Fibroblast of skin of right quadriceps (primary cell): ENCODE measurements at places on chromosomes 1 and 21.
A peak's percentile ranks its signal among the peaks of the same experiment; 100 is the strongest.

DNA sequence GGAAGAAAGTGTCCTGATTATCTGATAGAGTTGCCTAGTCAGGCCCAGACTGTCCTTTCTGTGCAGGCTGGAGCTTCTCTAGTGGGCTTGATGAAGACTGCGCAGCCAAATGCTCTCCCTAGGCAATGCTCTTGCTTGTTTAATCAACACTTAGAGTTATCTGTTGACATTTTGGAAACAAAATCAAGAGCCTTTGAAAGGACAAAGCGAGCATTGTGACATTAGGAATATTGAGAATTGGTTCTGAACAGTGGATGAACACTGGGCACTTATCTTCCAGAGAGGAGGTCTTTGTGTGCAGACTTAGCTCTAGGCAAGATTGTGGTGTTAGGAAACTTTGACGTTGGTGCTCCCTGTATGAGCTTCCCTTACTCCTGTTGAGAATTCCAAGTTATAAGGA lies 94.5 kb downstream of the DNTTIP2 start:
- DNase-seq = no peak

DNA sequence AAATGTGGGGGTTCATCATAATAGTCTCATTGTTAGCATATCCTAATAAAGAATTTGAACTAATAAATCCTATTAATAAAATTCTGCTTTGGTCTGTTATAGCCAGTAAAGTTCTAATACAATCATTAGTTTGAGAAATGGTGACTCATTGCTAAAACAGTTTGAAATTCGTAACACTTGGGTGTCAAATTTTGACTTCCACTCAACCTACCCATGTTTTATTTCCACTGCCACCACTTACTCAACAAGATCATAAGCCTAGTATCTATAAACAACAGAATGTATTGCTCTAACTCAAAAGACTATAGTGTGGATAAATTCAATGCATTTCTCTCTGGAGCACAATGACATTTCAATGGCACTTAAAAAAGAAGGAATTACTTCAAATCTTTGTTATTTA lies 29.1 kb downstream of the LGALS8 start:
- no peak for DNase-seq

GRCh38 chr1:25519624-25520023 lies 23.8 kb upstream of the LDLRAP1 start:
- peak; percentile 77 for DNase-seq

DNA sequence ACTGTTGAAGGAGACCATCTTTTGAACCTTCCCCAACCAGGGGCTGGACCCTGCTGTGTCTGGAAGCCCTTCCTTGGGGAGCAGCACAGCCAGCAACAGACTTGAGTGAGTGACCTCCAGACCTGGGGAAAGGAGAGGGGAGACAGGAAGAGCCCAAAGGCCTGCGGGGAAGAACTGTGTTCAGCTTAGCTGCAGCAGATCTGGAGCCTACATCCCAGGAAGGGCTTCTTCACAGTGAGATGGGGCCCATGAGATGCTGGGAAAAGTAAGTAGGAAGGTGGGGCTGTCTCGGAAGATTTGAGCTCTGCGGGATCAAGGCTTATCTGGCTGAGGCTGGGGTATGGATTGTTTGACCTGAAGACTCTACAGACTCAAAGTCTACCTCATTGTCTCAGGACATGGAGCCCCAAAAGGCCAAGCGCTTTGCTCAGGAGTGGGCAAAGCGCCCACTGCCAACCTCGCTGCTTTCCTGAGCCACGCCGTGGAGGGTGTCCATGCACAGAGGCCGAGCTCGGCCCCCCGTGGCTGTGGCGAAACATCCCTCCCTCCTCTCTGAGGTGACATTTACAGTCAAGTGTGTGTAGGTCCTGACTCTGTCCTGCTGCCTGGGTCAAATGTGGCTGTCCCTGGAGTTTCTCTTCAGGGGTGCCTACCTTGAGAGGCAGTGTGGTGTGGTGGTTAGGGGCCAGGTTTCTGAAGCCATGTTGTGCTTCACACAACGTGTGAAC lies 24.5 kb downstream of the SPOCD1 start:
- no peak for DNase-seq

GRCh38 chr1:161726473-161727255 lies 5.3 kb downstream of the FCRLB start:
- peak; percentile 87 for DNase-seq

- DNase-seq = no peak
These were observed 26.5 kb downstream of the CD34 start for GRCh38 chr1:207884266-207885029.
